ENCODE measurements at places on chromosomes 5 and 9. TPM values are rescaled to one million over a fixed set of nuclear protein-coding genes. Genes with fewer than 3 reads are reported as not detected.

DNA sequence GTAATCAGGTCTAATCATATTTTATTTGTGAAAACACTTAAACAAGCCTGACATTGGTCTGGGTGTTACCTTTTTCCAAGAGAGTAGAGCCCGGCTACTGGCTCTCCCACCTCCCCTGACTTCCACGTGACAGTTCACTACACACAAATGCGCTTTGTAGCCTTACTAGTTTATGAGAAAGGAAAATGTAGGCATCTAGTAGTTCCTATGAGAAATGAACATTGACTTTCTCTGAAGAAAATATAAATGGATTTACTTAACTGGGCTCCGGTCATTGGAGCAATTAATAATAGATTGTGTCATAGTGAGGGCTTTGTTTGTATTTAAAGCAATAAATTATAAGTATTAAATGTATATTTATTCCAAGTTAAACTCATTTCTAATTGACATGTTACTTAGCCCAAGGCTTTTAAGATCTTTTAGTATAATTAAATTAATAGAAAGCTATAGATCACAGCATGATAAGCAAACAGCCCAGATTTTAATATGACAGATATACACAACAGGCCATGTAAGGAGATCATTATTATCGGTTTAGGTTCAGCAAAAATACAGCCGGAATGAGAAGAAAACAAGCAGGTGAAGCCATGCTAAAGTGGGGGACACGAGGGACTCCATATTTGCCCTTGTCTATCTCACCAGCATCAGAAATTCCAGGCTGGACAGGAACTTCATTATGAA lies 756.5 kb upstream of the ADAMTS16 start:
- DNase-seq, result no peak
- H3K4me1 ChIP-seq, result no peaks in the 10 kb centered on the region
- no peaks in the 10 kb centered on the region for H3K36me3 ChIP-seq

GRCh38 chr5:97489010-97489840 lies 306.2 kb upstream of the RIOK2 start:
- no peak overlapping the region for H3K4me3 ChIP-seq
- no peaks in the 10 kb centered on the region for H3K4me1 ChIP-seq
- no peak overlapping the region for H3K27ac ChIP-seq
- DNase-seq, result no peak
- H3K36me3 ChIP-seq, result no peaks in the 10 kb centered on the region

Gene CAAP1
- 23.1 TPM for total RNA-seq

DNA sequence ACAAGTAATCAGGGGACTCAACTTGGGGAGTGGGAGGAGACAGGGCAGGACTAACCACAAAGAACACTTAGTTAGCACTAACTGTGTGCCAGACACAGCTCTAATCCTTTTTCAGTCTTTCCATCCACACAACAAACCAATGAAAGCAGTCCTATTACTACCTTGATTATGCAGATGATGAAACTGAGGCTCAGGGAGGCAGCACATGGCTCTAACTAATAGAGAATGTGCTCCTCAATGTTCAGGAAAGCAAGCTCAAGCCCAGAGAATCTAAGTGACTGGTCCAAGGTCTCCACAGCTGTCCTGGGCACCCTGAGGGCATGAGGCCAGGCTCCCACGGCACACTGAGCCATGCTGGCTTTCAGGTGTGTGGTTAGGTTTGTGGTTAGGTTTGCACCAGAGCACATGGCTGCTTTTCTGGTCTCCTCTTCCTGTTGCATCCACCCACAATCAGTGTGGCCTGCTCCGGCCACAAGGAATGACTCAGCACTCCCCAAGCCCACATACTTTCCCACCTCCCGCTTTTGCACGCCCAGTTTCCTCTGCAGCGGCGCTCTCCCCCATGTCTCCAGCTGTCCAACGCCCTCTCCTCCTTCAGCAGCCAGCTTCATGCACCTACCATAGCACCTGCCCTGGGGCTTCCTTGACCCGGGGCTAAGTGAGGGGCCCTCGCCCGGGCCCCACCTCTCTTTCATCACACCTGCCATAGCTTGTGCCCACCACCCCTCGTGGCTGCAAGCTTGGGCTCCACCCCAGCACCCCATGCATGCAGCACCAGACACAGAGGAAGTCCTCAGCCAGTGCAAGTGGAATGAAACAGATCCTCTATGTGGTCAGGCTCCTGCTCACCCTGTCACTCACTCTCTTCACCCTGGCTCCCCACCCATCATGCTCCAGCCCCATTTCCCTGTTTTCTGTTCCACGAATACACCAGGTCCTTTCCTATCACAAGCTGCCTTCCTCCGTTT lies 133.1 kb downstream of the GABBR2 start:
- H3K36me3 ChIP-seq, result no peaks in the 10 kb centered on the region
- peaks cover 20% of the 10 kb centered on the region for H3K4me1 ChIP-seq

DNA sequence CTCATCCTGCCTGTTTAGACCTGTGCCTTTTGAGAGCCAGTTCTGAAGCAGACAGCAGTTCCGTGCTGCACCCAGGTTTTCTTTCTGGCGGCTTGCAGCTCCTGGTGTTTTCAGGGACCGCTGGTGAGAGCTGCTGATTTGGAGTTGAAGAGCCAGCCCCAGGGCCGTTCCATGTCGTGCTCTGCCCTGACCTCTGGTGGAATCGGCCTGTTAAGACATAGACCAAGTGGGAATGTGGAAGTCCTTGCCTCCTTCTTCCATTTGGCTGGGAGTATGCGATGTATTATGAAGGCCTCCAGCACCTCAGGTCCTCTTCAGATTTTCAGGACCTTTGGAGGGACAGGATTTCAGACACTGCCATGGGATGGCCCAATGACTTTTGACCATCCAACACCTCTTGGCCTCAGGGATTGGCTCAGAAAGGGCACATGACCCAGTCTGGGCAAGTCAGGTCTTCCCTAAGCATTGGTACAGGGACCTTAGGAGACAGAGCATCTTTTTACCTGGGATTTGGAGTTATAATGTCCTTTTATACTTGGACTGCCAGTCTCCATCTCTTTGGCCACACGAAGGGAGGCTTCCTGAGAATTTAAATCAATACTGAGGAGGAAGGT lies 136.1 kb upstream of the CLINT1 start:
- H3K4me1 ChIP-seq, result peaks cover 15% of the 10 kb centered on the region
- peaks cover 35% of the 10 kb centered on the region for H3K27me3 ChIP-seq
- H3K36me3 ChIP-seq, result no peaks in the 10 kb centered on the region
- H3K27ac ChIP-seq, result no peak overlapping the region

Gene PRELID2
- 3.1 TPM for total RNA-seq

GRCh38 chr5:74275171-74275992 lies 365.1 kb downstream of the ENC1 start:
- no peak for DNase-seq
- H3K27me3 ChIP-seq, result peaks cover 4% of the 10 kb centered on the region
- H3K4me1 ChIP-seq, result no peaks in the 10 kb centered on the region
- H3K36me3 ChIP-seq, result no peaks in the 10 kb centered on the region

Gene PHYKPL
- 85.9 TPM for total RNA-seq

DNA sequence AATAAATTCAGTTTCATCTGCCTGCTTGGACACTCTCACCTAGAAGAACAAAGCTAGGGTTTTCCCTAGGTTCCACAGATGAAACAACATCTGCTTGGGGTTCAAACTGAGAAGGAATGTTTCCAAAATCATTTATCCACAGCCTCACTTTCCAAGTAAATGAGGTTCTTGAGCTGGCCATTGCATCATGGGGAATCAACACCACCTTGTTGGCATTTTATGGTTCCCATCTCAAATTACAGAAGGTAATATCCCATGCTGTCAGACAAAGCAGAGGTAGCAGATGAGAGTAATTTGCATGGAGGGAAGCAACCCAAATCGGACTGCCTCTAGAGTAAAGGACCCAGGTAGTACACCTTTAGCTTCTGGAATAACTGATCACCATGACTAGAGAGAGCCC lies 10.5 kb upstream of the NR4A3 start:
- H3K27ac ChIP-seq, result no peak overlapping the region
- no peaks in the 10 kb centered on the region for H3K36me3 ChIP-seq
- peaks cover 31% of the 10 kb centered on the region for H3K27me3 ChIP-seq
- no peak overlapping the region for H3K4me3 ChIP-seq

DNA sequence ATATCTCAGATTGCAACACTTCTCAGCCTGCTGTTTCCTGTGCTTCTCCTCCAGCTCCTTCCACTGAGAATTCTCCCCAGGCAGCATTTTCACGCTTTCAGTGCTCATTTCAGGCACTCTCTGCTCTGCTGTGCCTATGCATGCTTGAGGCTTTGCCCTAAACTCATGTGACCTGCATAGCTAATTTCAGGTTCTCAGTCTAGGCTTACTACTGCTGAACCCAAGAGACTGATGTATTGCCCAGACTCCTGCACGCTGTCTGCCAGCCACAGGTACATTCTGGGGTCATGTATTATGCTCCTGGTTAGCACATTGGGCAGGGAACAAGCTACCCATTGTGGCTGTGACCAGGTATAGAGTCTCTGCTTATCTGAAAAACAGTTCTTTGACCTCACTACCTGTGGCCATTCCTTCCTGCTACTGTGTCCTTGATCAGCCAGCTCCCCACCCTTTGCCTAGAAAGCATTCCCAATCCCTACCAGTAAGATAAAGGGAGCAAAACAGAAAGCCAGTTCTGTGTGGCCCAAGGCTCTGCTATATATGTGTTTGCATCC lies 34.7 kb downstream of the PIP5K1B start:
- no peak overlapping the region for H3K27ac ChIP-seq
- no peak for DNase-seq
- H3K36me3 ChIP-seq, result peaks cover 4% of the 10 kb centered on the region

DNA sequence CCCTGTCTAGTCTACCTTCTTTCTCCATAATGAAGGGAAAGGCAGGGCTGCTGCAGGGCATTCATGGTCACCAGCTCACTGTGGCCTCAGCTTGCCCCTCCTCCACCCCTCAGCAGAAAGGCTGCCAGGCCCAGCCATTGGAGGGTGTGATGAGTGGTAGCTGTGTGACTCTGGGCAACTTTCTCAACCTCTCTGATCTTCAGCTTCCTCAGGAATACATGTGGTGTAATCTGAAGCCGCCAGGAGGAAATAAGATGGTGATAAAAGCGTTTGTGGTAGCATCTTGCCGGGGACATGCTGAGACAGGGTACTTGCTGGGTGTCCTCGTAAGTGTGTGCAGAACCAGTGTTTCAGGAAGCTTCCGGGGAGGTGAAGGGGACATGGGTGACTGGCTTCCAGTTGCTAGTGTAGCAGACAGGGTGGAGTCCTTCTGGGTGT lies 9.8 kb downstream of the CXCL14 start:
- H3K4me1 ChIP-seq, result peaks cover 3% of the 10 kb centered on the region
- H3K4me3 ChIP-seq, result no peak overlapping the region
- H3K36me3 ChIP-seq, result no peaks in the 10 kb centered on the region
- H3K27me3 ChIP-seq, result peaks cover 8% of the 10 kb centered on the region

Gene FBP2
- total RNA-seq, result not detected

Gene SNCB
- not detected for total RNA-seq

Gene CCDC183
- 0.14 TPM for total RNA-seq

Gene STKLD1
- 0.33 TPM for total RNA-seq

Gene MYMK
- total RNA-seq, result not detected
